ENCODE measurements at places on chromosomes 1 and 21.

DNA sequence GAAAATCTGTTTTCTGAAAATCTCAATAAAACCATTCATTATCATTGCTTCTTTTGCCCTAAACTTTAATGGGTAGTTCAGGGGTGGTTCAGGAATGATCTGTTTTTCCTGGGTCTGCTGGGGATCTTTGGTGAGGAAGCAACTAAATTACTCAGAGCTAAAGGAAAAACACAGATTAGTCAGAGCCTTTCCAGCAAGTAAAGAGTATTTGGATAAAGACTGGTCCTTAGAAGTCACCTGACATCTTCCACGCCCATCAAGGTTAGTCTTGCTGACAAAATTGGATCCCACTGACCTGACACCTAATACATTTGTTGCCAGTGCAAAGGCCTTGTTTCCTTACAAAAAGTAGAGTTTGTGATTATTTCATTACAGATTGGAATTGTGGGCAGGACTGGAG is 24.2 kb downstream of the HSPA13 start:
- no peak for DNase-seq

DNA sequence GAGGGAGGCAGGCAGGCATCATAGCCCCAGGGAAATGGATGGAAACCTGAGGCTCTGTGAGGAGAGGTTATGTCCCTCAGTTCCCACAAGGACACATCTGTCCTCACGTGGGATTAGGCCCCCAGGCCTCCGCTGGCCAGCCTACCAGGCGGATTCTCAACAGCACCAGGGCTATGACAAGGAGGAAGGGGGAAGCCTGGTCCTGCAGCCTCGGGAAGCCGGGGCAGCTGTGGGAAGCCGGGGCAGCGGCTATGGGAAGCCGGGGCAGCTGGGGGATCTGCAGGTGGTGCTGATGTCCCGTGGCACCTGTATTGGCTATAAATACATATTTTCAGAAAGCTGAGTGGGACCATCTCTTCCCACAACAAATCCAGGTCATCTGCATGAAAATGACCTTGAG is 19.7 kb downstream of the BSND start:
- no peak for DNase-seq

- DNase-seq, result no peak
These were observed 59.4 kb upstream of the SERBP1 start for GRCh38 chr1:67489643-67490042.

DNA sequence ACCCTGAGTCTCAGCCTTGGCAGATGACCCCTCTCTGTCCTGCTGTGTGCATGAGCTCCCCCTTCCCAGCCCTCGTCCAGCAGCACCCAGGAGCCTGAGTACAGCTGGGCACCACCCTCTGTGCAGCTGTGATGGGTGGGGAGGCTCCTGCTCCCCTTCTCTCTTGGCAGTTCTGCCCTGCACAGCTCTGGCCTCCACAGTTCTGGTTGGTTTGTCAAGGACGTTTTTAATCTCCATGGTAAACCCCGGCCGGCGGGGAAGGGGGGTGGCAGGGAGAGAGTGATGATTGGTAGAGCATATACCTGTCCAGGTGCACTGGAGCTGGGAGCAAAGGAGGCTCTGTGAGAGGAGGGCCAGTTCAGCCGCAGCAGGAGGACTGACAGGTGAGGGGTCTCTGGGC is at the start of gene CLCNKA:
CLCNKA (plus strand) TSS at position 356 of the 400 bp plus-strand sequence. CDS start 584 bp downstream, outside the sequence.
- DNase-seq, result no peak
